ENCODE measurements at places on chromosomes 5 and 9. TPM values are rescaled to one million over a fixed set of nuclear protein-coding genes. Genes with fewer than 3 reads are reported as not detected.

- no peak overlapping the region for H3K4me3 ChIP-seq
- no peaks in the 10 kb centered on the region for H3K36me3 ChIP-seq
- H3K27ac ChIP-seq = no peak overlapping the region
Measured at GRCh38 chr9:95874989-95875304, 544 bp upstream of the ERCC6L2 start.

SLCO6A1 gene
- not detected for total RNA-seq

PCDHAC2 gene
- 0.03 TPM for total RNA-seq

DNA sequence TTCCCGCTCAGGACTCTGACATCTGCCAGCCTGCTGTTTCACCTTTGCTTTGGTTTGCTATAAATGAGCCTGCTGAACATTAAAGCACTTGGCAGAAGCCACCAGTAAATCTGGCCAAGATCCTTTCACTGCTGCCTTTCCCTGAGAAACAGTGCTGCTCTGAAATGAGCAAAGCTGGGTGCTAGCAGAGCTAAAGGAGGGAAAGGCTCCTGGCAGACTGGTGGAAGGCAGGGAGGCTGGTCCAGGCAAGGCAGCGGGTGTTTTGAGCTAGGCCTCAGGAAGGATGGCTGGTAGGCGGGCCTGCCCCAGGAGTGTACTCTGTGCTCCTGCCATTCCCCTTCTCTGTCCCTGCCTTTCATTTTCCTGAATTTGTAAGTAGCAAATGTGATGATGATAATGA lies 52.5 kb upstream of the PTGS1 start:
- DNase-seq = no peak
- H3K4me1 ChIP-seq = peaks cover 16% of the 10 kb centered on the region
- H3K4me3 ChIP-seq = no peak overlapping the region
- no peak overlapping the region for H3K27ac ChIP-seq

C7 gene
- total RNA-seq = 0.98 TPM

STPG3 gene
- total RNA-seq = not detected

- H3K4me1 ChIP-seq = no peaks in the 10 kb centered on the region
- H3K27me3 ChIP-seq = no peaks in the 10 kb centered on the region
- DNase-seq = no peak
Measured at GRCh38 chr9:86054695-86055094, 44.7 kb downstream of the GOLM1 start.

DAB2IP gene
- total RNA-seq = 49.1 TPM

WDR5 gene
- total RNA-seq = 31.6 TPM

DNA sequence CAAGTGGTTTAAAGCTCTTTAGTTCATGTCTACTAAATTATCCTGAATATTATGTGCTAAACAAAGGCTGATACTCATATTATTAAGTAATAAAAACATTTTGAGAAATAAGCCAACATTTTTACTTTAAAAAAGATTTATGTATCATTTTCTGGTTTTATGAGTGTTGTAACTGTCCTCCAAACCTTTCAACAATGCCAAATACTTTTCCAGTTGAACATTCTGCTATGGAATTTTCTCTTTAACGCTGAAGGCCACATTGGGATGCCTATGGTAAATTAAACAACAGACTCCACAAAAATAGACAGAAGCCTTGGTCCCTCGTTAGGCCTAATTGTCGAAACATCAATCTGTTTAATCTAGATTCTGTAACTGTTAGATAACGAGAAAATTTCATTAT lies 131.3 kb downstream of the GLIS3 start:
- H3K4me3 ChIP-seq = no peak overlapping the region
- no peak for DNase-seq
- H3K27me3 ChIP-seq = no peaks in the 10 kb centered on the region
- H3K4me1 ChIP-seq = peaks cover 10% of the 10 kb centered on the region

B4GALT7 gene
- 18.5 TPM for total RNA-seq

GRCh38 chr9:11335011-11335410 lies 722.2 kb upstream of the PTPRD start:
- H3K4me3 ChIP-seq = no peak overlapping the region
- H3K27ac ChIP-seq = no peak overlapping the region
- H3K27me3 ChIP-seq = no peaks in the 10 kb centered on the region
- H3K4me1 ChIP-seq = no peaks in the 10 kb centered on the region
- no peaks in the 10 kb centered on the region for H3K36me3 ChIP-seq
- no peak for DNase-seq

DNA sequence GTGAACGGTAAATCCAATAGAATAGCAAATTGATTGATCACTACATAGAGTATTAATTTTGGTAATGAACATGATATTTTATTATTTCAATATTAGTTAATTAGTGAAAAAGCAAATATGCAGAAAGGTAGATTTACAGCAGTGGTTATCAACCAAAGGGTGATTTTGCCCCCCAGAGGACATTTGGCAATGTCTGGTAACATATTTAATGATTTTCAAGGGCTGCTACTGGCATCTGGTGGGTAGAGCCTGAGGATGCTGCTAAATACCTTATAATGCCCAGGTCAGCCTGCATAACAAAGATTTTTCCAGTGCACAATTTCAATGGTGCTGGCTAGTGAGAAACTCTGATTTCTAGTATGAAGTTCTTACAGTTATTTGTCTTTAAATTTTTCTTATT lies 1313.7 kb downstream of the PTPRD start:
- no peaks in the 10 kb centered on the region for H3K27me3 ChIP-seq
- no peaks in the 10 kb centered on the region for H3K36me3 ChIP-seq
- no peak overlapping the region for H3K27ac ChIP-seq
- DNase-seq = no peak

LECT2 gene
- total RNA-seq = not detected

NAIP gene
- total RNA-seq = 2.1 TPM

GRCh38 chr5:173243831-173244305 lies 8.9 kb upstream of the NKX2-5 start:
- no peak overlapping the region for H3K27ac ChIP-seq
- H3K27me3 ChIP-seq = peaks cover 80% of the 10 kb centered on the region
- H3K4me1 ChIP-seq = peaks cover 9% of the 10 kb centered on the region
- no peaks in the 10 kb centered on the region for H3K36me3 ChIP-seq
- peak overlapping the region; percentile 55 for H3K4me3 ChIP-seq
- DNase-seq = no peak

- H3K36me3 ChIP-seq = no peaks in the 10 kb centered on the region
- H3K4me3 ChIP-seq = no peak overlapping the region
- no peaks in the 10 kb centered on the region for H3K4me1 ChIP-seq
- no peak for DNase-seq
Measured at GRCh38 chr9:24616863-24617262, 71.2 kb upstream of the IZUMO3 start.

PTPDC1 gene
- 10.9 TPM for total RNA-seq

DNA sequence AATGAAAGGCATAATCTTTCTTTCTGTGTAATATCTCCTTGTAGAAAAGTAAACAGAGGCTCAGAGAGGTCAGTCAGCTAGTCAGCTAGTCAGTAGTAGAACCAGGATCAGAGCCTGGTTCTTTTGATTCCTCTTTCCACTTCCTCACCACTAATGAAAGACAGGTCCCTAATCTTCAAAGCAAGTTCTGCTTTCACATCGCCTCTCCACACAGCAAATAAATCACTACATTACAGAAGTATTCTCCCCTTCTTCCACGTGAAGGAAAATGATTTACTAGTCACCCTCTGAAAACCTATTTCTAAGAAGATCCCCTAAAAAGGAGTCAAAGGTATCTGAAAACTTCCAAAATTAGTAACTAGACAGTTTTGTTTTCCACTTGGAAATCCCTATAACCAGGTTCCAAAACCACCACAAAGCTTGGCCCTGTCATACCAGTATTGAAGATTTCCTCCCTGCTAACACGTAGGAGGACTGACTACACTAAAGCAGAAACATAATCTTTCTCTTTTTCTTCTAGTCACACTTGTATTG lies 140.5 kb upstream of the TARS1 start:
- no peak for DNase-seq
- H3K27ac ChIP-seq = no peak overlapping the region
- H3K4me3 ChIP-seq = no peak overlapping the region
- no peaks in the 10 kb centered on the region for H3K36me3 ChIP-seq
- no peaks in the 10 kb centered on the region for H3K27me3 ChIP-seq
- H3K4me1 ChIP-seq = peaks cover 3% of the 10 kb centered on the region

PTPRD gene
- total RNA-seq = 11.7 TPM

- no peaks in the 10 kb centered on the region for H3K36me3 ChIP-seq
- no peak overlapping the region for H3K27ac ChIP-seq
- DNase-seq = no peak
- H3K27me3 ChIP-seq = no peaks in the 10 kb centered on the region
- H3K4me3 ChIP-seq = no peak overlapping the region
Measured at GRCh38 chr5:61734001-61734400, 401.9 kb downstream of the ZSWIM6 start.

DNA sequence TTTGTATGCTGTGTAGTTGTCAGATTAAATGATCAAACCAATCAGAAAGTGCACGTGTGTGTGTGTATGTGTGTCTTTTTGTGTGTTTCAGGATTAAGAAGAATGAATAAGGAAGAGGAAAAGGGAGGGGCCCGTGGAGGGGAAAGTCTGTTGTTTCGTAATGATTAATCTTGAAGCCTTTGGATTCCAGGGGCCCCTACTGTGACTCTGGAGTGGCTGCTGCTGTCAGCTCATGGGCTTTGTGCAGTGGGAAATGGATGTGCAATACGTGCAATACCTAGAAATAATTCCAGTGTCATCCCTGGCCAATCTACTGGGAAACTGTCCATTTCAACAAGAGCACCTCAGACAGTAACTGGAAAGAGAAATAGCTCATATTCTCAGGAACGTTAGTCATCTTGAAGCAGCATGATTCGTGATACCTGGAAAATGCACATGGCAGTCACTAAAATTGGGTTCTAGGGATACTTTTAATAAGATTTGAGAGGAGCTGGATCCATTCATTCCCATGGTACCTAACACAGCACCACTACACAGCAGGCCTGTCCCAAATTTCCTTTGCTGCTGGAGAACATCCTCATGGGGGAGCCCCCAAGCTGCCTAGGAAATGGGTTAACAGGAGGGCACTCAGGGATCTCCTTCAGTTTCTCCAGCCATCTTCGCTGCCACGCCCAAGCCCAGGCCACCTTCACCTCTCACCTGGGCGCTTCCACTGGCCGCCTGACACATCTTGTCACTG lies 186.3 kb downstream of the NR3C1 start:
- peaks cover 48% of the 10 kb centered on the region for H3K4me1 ChIP-seq
- no peaks in the 10 kb centered on the region for H3K36me3 ChIP-seq
- H3K27ac ChIP-seq = no peak overlapping the region
- H3K27me3 ChIP-seq = no peaks in the 10 kb centered on the region

- DNase-seq = no peak
- H3K27ac ChIP-seq = no peak overlapping the region
- H3K36me3 ChIP-seq = no peaks in the 10 kb centered on the region
- H3K4me3 ChIP-seq = no peak overlapping the region
- no peaks in the 10 kb centered on the region for H3K27me3 ChIP-seq
- H3K4me1 ChIP-seq = no peaks in the 10 kb centered on the region
Measured at GRCh38 chr9:11973011-11973410, 720.2 kb upstream of the TYRP1 start.

DNA sequence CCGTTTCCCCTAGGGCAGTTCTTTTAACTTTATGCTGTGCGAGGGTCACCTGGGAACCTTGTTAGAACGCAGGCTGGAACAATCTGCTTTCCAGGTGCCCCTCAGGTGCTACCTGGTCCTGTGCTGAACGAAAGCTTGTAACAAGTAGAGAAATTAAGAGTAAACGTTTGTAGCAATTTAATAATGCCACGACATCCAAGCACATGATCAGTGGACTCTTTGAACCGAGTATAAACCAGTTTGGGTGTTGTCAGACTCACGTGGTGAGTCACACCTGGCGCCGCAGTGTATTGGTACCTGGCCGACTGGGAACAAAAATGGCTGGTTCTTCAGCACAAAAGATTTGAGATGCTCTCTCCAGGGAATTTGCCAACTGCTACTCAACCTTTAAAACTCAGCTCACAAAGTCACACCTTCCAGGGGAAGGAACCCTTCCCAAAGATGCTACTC lies 926 bp upstream of the MYO10 start:
- H3K4me1 ChIP-seq = no peaks in the 10 kb centered on the region
- H3K36me3 ChIP-seq = no peaks in the 10 kb centered on the region
- peaks cover 33% of the 10 kb centered on the region for H3K27me3 ChIP-seq

CCL21 gene
- total RNA-seq = 0.91 TPM

SAPCD2 gene
- total RNA-seq = not detected

DNA sequence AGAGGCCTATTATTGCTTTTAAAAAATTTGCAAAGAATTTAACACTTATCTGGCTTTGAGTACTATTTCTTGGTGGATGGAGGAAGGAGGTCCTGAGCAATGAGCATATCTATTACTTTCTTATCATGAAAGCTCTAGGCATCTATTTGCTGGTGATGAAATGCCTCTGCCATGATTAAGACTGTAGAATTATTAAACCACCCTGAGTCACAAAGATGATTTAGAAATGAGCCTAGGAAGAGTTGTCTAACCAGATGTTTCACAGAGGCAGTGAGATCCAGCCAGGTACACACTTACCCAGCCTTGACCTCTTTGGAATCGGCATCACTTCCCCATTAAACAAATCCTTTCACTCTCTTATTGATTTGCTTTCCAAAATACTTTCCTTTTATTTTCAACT lies 304.4 kb upstream of the KIF2A start:
- no peak overlapping the region for H3K4me3 ChIP-seq
- DNase-seq = no peak
- H3K36me3 ChIP-seq = no peaks in the 10 kb centered on the region
- H3K27me3 ChIP-seq = no peaks in the 10 kb centered on the region

- no peak overlapping the region for H3K4me3 ChIP-seq
- no peak overlapping the region for H3K27ac ChIP-seq
- DNase-seq = peak; percentile 41
- no peaks in the 10 kb centered on the region for H3K4me1 ChIP-seq
Measured at GRCh38 chr9:108168236-108168850, 678.8 kb upstream of the KLF4 start.

DNA sequence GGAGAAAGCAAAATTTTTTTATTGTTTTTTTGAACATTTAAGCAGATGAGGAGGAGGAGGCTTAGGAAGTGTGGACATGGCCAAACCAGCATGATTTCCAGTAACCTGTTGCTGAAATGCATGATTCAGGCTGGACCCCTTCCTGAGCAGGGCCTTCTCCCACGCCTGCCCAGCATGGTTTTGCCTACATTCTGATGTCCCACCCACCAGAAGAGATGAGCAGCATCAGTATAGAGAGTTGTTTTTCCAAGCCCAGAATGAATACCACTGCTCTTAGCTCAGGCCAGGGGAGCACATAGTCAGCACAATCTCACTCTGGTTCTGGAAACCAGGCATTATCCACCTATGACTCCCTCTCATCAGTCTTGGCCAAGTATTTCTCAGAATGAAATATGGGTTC lies 90.1 kb downstream of the PAPPA start:
- H3K27me3 ChIP-seq = no peaks in the 10 kb centered on the region
- no peak overlapping the region for H3K4me3 ChIP-seq
- DNase-seq = no peak
- no peaks in the 10 kb centered on the region for H3K4me1 ChIP-seq

DNA sequence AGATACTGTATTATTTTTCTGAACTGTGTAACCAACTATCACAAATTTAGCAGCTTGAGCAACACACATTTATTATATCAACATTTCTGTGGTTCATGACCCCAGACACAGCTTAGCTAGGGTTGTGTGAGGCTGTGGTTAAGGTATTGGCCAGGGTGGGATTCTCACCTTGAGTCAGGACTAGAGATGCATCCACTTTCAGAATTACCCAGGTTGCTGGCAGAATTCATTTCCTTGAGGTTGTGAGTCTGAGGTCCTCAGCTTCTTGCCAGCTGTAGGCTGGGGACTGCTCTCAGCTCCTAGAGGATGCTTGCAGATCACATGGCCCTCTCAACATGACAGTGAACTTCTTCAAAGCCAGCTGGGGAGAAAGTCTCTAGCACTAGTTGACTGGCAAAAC lies 122.5 kb upstream of the RASGRF2 start:
- no peaks in the 10 kb centered on the region for H3K4me1 ChIP-seq
- no peak overlapping the region for H3K4me3 ChIP-seq
- H3K36me3 ChIP-seq = no peaks in the 10 kb centered on the region
- no peak overlapping the region for H3K27ac ChIP-seq

GRCh38 chr5:137629646-137630045 lies 106.2 kb downstream of the KLHL3 start:
- no peaks in the 10 kb centered on the region for H3K36me3 ChIP-seq
- H3K27ac ChIP-seq = no peak overlapping the region
- H3K4me1 ChIP-seq = peaks cover 11% of the 10 kb centered on the region
- no peak for DNase-seq
- H3K4me3 ChIP-seq = no peak overlapping the region
